ENCODE measurements at places on chromosomes 13 and 19.

DNA sequence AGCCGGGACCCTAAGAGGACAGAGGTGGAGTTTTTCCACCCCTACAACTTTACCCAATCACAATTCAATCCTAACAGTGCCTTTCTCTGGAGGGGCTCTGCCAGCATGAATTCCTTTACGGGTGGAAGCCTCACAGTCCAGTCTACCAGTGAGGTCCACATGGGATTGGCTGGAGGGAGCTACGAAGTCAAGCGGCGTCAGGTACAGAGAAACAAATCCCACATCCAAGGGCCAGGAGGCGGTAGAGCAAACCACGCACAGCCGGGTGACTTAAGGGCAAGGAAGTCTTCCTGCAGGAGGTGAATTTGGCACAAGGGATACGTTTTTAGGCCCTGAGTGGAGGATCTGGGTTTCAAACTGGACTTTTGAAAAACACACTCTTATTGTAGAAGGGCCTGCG is 199.6 kb downstream of the UQCRFS1 start:
- no peak for DNase-seq

DNA sequence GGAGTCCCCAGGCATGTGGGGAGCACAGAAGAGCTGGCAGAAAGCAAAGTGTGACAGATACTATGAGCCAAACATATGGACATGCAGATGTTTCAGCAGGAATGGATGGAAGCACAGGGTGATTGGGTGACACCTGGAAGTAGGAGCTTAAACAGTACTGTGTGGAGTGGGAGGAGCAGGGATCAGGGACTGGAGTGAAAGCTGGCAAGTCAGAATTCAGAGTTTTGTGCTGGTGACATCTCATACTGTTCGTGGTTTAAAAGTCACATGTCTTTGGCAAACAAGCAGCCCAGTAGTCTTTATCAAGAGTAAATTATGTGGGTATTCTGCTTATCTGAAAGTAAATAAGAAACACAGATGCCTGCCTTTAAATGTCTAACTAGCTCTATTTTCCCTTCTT is 408.2 kb downstream of the COG6 start:
- no peak for DNase-seq

GRCh38 chr13:64910096-64910495 is 2320.0 kb downstream of the PCDH9 start:
- no peak for DNase-seq

DNA sequence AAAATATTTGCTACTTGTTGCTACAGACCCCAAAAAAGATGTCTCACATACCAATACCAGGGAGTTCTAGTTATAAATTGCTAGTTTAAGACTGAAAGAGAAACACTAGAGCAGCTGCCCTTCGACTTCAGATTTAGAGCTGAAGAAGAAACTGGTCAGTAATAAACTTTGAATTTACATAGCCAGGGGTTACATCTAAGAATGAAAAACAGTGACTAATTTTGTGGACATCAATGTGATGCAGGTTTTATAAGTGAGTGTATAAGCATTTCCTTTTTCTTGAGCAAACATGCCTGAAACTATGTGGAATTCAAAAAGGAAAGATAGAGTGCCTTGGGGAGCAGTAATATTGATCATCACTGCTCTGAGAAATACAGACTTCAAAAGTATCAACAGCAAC is 724.9 kb upstream of the MIR17HG start:
- DNase-seq: no peak

DNA sequence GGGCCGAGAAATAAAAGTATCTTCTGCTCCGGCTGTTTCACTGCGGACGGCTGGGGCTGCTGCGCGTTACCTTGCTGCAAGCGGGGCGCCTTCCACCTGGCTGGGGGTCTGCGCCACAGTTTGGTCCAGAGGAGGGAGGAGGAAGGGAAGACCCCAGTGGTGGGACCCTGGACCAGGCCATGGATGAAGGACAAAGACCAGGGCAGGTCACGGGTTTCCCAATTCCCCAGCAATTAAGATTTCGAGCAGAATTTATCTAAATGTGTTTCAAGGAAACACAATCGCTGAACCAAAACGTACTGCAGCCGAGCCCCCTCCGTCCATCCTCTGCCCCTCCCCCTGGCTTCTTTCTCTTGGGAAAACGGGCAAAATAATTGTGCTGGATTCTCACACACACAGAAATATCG is 2.9 kb downstream of the SOX1 start:
- no peak for DNase-seq

- DNase-seq: no peak
These were observed 377.6 kb downstream of the IRS2 start for GRCh38 chr13:109408591-109409382.

DNA sequence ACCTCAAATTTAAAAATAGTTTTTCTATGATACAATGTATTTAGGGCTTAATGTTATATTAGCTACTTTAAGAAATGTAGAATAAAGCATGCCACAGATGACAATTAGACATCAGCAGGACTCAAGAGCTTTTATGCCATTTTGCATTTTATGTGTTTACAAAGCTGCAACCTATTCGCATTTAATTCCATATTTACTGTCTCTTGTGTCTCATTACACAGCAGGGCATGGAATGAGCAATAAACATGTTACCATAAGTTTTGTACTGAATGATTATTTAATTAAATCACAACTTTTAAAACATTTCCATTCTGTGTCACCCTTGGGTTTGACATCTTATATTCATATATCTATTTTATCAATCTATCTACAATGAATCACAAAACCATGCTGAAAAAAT is 1756.9 kb downstream of the PCDH9 start:
- DNase-seq: no peak

DNA sequence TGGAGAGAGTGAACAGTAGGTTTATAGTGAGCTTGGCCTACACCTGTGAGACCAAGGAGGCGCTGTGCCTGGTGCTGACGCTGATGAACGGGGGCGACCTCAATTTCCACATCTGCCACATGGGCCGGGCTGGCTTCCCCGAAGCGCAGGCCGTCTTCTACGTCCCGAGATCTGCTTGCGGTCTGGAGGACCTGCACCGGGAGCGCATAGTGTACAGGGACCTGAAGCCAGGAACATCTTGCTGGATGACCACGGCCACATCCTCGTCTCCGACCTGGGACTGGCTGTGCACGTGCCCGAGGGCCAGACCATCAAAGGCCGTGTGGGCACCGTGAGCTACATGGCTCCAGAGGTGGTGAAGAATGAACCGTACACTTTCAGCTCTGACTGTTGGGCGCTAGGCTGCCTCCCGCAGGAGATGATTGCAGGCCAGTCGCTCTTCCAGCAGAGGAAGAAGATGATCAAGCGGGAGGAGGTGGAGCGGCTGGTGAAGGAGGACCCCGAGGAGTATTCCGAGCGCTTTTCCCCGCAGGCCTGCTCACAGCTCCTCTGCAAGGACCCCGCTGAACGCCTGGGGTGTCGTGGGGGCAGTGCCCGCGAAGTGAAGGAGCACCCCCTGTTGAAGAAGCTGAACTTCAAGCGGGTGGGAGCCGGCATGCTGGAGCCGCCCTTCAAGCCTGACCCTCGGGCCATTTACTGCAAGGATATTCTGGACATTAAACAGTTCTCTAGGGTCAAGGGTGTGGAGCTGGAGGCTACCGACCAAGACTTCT is 139.0 kb downstream of the ZDHHC20 start:
- no peak for DNase-seq

DNA sequence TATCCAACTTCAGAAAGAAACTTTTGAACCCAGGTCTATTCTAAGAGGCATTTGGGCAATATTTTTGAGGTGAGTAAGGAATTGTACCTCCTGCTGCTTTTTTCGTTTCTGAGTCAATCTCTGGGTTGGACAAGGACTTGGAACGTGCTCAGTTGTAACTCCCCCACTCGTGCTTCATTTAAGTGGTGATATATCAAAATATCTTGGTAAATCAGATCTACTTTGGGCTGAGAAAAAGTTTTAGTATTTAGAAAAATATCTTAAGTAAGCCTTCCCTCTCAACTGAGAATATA is 728.9 kb downstream of the EFNB2 start:
- no peak for DNase-seq

GRCh38 chr13:33867472-33867871 is 49.5 kb downstream of the RFC3 start:
- DNase-seq: no peak

DNA sequence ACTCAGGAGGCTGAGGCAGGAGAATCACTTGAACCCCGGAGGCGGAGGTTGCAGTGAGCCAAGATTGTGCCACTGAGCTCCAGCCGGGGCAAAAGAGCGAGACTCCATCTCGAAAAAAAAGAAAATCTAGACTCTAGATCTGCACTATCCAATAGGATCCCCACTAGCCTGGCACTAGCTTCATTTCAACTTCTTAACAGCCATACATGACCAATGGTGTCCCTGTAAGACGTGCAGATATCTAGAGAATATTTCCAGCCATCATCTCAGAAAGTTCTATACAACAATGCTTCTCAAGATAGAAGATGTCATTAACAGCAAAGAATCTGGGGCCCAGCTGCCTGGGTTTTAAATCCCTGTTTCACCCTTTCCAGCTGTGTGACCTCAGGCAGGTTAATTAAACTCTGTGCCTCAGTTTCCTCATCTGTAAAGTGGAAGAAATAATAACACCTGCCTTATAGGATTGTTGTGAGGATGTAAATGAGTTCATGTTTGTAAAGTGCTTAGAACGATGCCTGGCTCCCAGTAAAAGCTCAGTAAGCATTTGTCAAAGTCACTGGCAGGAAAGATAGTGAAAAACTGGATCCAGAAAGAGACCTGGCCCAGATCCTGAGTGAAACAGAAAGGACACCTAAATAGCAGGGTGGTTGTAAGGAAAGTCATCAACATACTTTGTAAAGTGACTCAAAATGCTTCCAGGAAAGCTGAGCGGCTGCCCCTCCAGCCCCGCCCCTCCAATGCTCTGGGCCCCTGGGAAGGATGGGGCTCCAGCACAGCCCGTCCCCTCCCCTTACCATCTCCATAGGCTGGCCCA is 13.5 kb downstream of the WIZ start:
- DNase-seq: no peak

DNA sequence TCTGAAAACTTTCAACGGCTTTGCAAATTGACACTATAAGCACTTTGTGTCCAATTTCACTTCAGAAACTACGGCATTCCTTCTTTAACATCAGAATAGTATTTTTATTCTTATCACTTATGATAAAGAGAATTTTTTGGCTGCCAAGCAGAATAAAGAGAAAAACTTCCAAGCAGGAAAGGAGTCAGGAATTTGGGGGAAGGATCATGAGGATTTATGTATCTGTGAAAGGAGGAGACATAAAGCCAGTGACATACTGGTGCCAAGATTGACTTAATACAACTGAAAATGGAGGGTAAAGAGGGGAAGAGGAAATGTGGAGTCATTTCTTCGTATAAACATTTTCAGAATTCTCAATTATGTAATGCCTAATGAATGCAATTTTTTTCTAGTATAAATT is 94.7 kb downstream of the RBM26 start:
- no peak for DNase-seq

All from stimulated activated CD4-positive, alpha-beta T cell treated with anti-CD3 and anti-CD28 coated beads, Interleukin-1b, Interleukin-23, amount 100 ng/mL, for 24 hours (primary cell).